ENCODE measurements at places on chromosomes 16 and 17. TPM values are rescaled to one million over a fixed set of nuclear protein-coding genes. Genes with fewer than 3 reads are reported as not detected.

DNA sequence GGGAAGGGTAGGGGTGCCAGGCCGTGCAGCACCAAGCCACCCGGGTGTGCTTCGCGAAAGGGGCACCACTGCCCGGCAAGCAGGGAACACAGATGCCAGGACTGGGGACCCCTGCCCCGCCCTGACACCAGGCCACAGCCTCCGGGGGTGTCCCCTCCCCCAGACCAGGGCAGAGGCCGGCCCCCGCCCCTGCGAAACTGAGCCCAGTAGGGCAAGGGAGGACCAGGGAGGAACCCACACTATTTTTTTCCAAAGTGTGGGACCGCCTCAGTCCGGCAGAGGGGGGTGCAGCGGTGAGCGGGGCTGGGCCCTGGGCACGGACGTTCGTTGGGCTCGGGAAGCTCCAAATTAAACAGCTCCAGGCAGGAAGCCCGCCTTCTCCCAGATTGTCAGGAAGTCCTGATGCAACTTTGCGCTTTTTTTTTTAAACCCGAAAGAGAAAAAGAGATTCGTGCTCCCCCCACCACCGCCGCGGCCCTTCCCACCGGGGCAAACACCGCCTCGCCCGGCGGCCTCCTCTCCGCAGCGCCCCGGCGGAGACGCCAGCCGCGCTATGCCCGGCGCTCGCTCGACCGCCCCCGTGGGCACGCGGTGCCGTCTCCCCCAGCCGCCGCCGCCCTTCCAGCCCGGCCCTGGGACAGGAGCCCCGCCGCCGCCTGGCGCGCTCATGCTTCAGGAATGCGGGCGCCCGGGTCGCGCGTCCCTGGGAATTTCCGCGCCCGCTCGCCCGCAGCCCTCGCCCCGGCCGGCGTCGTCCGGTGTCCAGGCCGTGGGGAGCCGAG lies 755 bp downstream of the PIEZO1 start:
- no peak for DNase-seq

- no peak for DNase-seq
Measured at GRCh38 chr16:11066261-11066870, 122.0 kb downstream of the CLEC16A start.

DNA sequence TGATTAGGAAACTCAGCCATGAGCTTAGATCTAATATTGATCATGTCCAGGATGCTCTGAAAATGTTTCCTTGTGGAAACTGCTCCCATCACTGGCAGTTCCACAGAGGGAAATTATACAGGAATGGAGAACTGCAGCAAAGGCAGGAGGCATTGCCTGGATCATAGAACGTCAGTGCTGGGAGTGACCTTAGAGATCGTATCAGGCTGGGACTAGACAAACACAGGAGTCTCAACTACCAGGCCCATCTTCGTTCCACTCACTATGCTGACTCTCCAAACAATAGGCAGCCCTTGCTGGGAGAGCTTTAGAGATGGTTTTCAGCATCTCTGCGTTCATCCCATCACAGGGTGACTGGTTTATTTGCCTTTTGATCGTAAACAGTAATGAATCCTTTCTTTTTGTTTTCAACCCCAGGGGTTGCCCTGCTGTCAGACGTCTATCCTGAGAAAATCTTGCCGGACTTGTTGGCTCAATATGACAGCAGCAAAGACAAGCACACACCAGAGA lies 130.3 kb downstream of the TANGO6 start:
- DNase-seq = no peak

SLC13A5 gene
- not detected for total RNA-seq

GRCh38 chr17:27946513-27946912 lies 53.3 kb upstream of the LYRM9 start:
- DNase-seq = no peak

HP gene
- total RNA-seq = not detected

- DNase-seq = no peak
Measured at GRCh38 chr17:1241929-1242328, 28.3 kb upstream of the BHLHA9 start.

- no peak for DNase-seq
Measured at GRCh38 chr16:14458576-14458975, 171.5 kb downstream of the PARN start.

SLC16A11 gene
- total RNA-seq = 0.12 TPM

GRCh38 chr16:28865722-28866453 lies 2.2 kb downstream of the SH2B1 start:
- no peak for DNase-seq

SMIM36 gene
- not detected for total RNA-seq

UTP4 gene
- total RNA-seq = 31.5 TPM

DNA sequence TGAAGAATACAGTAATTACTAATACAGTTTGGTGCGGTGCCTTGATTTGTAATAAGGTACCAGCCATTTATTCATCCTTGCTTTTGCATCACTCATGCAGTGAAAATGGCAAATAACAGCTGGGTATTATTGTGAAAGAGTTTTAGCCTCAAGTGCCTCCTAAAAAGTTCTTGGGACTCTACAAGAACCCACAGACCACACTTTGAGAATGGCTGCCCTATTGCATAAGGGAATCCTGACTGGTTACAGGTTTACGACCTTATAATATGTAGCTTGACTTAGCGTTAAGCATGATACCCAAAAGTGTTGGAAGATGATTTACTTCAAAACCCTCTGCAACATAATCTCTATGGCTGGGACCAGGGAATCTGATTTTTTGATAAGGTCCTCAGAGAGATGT lies 4.2 kb downstream of the MYH13 start:
- DNase-seq = no peak

PRR29 gene
- total RNA-seq = 2.0 TPM

KRT32 gene
- total RNA-seq = not detected

- DNase-seq = no peak
Measured at GRCh38 chr17:34733333-34733732, 154.0 kb downstream of the TMEM132E start.

- no peak for DNase-seq
Measured at GRCh38 chr17:77579682-77580081, 378.8 kb upstream of the TNRC6C start.

DNA sequence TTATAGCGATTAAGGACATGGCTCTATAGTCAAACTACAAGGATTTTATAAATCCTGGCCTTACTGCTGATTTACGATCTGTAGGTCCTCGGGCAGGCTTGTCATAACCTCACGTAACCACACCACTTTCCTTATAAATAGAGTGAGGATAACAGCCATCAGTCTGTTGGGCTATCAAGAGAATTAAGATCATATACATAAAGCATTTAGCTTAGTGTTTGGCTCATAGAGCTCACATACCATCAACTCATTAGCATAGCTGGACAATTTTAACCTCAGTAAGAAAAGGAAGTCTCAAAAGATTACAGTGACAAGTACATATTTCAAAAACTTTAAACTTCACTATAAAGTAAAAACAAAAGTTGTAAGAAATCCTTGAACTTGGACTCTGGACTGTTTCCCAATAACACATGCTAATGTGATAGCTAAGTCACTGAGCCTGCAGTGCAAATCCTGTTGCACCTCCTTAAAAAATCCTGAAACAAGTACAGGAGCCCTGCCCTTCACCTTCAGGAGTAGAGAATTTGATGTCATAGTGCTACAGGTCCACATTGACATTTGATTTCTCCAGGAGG lies 20.8 kb upstream of the CLEC3A start:
- DNase-seq = no peak

SLC5A11 gene
- 0.29 TPM for total RNA-seq

MYO1D gene
- total RNA-seq = 73.7 TPM

GRCh38 chr17:82876602-82877379 lies 37.0 kb upstream of the ZNF750 start:
- DNase-seq = no peak

GRCh38 chr17:17548044-17548443 lies 43.5 kb downstream of the PEMT start:
- DNase-seq = no peak

SLC16A13 gene
- 7.9 TPM for total RNA-seq

DNA sequence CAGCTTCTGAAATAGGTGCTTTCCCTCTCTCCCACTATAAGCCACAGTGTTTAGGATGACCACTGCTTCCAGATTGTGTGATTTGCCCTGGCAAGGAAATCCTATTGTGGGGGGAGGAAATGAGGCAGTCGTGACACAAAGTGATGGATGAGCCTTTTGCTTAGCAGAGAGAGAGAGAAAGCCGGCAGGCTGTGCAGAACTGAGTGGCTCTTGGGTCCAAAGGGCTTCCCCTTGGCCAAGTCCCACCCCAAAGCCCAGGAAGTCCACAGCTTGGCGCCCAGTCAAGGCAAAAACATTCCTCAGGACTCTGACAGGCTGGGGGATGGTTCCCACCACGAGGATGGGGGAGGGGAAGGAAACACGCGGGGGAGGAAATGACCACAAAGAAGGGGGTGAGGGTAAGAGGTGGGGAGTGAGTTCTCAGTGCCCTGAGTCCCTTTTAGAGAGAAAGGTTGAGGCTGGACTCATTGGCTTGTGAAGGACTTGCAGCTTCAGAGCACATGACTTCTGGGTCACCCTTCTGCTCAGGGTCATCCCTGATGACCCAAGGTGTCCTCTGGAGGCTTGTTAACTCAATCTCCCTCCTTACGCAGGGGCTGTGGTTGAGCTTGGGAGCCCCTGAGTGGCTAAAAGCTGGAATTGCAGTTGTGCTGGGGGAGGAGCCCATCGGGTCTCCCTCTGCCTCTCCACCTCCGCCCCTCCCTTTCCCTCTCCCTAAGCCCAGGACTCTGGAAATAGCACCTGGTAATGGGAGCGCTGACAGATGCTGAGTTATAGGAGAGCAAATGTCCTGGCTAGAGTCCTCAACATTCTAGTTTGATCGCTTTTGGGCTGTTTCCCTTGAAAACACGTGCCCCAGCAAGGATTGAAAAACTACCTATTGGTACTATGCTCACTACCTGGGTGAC lies 10.3 kb upstream of the MSL1 start:
- DNase-seq = peak; percentile 90

DNA sequence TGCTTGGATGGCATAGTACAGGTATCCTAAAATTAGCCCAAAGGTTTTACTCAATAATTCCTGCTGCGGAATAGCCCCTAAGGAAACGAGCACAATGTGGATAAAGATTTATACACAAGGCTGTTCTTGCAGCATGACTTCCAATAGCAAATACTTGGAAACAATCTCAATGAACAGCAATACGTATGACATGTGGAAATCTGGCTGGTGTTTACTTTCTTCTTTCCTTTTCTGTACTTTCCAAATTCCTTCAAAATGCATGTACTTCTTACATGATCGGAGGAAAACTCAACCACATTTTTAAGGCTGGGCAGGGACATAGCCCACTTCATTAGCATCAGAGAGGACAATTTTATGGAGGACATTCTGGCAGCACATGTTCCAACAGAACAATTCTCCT lies 86.6 kb downstream of the C16orf95 start:
- no peak for DNase-seq

ZSCAN10 gene
- total RNA-seq = not detected

TMC8 gene
- 1.1 TPM for total RNA-seq

GRCh38 chr16:4877380-4877685 lies 30.1 kb downstream of the UBN1 start:
- no peak for DNase-seq

OR3A3 gene
- not detected for total RNA-seq
